ENCODE measurements at places on chromosomes 2 and 18.

GRCh38 chr2:101622210-101623030, 75.1 kb upstream of the MAP4K4 start:
- DNase-seq = no peak

- DNase-seq = no peak
Measured at GRCh38 chr2:58239243-58239925, 1.7 kb downstream of the FANCL start.

GRCh38 chr2:169221745-169222369, 140.5 kb downstream of the LRP2 start:
- DNase-seq = no peak

GRCh38 chr2:218014706-218015585, 12.2 kb upstream of the TNS1 start:
- DNase-seq = no peak

GRCh38 chr2:213122725-213123124, 28.7 kb downstream of the IKZF2 start:
- DNase-seq = no peak

- no peak for DNase-seq
Measured at GRCh38 chr2:178265851-178266250, 71.5 kb downstream of the OSBPL6 start.

GRCh38 chr2:33069894-33070651, 123.3 kb downstream of the LTBP1 start:
- peak; percentile 97 for DNase-seq

DNA sequence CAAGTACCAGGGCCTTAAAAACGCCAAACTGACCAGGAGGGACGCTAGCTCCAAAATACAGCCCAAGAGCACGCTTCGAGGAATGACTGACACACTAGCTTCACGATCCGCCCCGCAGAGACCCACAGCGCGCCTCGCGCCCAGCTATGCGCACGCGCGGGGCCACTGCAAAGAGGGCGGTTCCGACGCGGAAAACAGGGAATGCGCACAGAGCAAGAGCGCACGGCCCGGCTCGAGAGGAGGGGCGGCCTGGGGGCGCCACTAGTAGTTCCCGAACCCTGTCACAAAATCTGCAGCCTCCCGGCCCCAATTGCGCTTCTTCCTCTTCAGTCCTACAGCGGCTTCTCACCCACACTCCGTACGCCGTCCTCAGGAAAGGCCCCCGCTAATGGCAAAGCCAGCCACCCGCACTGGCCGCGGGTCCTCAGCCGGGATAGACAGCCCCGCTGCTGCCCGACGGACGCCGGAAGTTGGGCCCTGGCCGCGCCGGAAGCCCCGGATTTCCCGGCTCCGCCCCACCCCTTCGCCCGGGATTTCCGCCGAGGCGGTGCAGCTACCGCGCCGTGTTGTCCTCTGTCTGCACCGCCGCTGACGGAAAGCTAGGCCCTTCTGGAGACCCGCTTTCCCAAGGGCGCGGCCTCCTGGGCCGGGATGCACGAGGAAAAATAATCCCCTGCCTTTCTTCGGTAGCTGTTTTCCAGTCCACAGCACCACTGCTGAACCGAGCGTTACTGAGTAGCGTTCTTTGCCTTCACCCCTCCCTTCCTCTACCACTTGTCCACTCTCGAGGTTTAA, at the start of gene HDHD2:
Gene HDHD2, minus strand, starts transcription at position 472 of the 795 bp plus-strand sequence. CDS start 14,061 bp downstream, outside the sequence.
- DNase-seq = peak; percentile 13

- no peak for DNase-seq
Measured at GRCh38 chr2:79428745-79429144, 84.1 kb upstream of the CTNNA2 start.

GRCh38 chr18:12779043-12779442, 76.2 kb downstream of the PSMG2 start:
- DNase-seq = no peak

GRCh38 chr2:37893327-37893726, 31.8 kb upstream of the RMDN2 start:
- DNase-seq = no peak

DNA sequence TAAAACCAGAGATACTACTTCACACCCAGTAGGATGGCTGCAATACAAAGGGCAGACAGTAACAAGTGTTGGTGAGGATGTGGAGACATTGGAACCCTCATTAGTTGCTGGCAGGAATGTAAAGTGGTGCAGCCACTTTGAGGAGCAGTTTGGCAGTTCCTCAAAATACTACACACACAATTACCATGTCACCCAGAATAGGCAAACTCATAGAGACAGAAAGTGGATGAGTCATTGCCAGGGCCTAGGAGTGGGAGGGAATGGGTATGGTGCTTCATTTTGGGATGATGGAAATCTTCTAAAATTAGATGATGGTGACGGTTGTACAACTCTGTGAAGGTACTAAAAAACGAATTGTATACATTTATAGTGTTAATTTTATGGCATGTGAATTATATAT, 54.8 kb downstream of the ATP9B start:
- DNase-seq = no peak

GRCh38 chr2:223050188-223050587, 1.8 kb upstream of the KCNE4 start:
- DNase-seq = no peak

GRCh38 chr2:114661971-114662939, 219.8 kb downstream of the DPP10 start:
- DNase-seq = no peak

DNA sequence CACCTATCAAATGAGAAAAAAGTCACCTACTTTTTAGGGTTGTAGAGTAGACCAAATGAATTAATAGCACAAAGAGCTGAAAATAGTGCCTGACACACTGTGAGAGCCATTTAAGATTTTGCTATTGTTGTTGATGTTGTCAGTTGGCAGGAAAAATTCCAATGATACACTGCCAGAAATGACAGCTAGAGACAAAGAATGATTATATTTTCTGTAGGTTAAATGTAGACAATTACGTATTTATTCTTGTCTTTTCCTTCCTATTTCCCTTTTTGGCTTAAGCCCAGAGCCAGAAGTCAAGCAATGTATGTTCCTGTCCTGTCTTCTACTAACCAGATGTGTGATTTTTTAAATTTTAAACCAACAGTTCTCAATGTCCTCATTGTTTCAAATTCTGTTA, 17.2 kb downstream of the NRXN1 start:
- no peak for DNase-seq

- DNase-seq = no peak
Measured at GRCh38 chr2:52622266-52622665, 1145.3 kb upstream of the CHAC2 start.

GRCh38 chr2:239360421-239361310, 40.2 kb downstream of the HDAC4 start:
- DNase-seq = no peak

DNA sequence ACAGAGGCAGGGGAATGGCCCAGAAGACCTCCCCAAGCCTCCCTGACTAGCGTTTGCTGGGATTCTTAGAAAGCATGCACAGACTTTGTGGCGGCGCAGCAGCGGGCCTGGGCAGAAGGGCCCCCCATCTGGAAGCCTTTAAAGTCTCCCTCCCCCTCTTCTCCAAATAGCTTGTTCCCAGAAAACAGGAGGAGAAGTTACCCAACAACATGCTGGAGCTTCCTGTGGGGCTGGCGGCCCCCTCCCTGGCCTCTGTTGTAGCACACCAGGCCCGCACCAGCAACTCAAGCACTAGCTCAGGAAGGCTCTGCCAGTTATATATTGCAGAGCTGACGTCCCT, 334.8 kb downstream of the DYSF start:
- no peak for DNase-seq

DNA sequence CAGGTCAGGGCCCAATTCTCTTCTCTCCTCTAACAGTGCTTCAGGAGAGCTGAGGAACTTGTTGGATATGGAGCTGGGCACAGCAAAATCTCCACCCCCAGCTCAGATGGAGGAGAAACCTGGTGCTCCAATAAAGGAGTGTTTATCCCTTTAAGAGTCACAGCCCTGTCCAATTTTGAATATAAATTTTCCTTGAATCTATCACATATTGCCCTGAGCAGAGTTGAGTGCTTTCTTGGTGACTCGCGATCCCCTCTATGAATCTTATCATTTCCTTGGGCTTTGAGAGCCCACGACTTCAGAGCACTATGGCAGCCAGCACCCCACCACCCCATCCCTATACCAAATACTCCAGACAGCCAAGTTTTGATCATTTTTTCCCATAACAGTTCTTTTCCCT, 34.4 kb upstream of the SMAD7 start:
- no peak for DNase-seq

GRCh38 chr2:70828914-70829824, 6.4 kb downstream of the CD207 start:
- DNase-seq = peak; percentile 6

DNA sequence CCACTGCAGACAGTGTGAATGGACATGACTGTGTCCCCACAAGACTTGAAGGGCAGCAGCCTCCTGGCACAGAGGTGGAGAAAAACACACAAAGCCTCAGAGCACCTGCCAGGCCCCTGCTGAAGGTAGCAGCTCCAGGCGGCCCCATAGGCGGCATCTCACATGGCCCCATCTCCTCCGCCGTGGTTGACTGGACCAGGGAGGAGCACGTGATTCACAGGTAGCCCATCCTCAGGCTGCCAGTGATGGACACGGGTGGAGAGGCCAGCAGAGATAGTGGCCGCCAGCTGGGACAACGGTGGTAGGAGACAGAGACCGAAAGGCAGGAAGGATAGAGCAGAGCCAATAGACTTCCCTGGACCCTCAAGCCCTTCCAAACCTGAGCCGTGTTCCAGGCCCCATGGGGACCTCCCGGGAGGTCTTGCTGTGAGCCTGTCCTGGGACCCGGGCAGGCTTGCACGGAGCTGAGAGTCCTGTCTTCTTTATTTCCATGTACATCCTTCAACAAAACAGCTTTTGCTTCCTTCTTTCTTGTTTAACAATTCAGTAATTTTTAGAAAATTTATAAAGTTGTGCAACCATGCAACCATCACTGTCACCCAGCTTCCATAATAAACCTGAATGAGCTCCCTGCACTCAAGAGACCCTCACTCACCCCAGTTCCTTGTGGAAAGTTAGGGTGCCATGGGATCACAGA, 26.9 kb downstream of the GPR55 start:
- no peak for DNase-seq

DNA sequence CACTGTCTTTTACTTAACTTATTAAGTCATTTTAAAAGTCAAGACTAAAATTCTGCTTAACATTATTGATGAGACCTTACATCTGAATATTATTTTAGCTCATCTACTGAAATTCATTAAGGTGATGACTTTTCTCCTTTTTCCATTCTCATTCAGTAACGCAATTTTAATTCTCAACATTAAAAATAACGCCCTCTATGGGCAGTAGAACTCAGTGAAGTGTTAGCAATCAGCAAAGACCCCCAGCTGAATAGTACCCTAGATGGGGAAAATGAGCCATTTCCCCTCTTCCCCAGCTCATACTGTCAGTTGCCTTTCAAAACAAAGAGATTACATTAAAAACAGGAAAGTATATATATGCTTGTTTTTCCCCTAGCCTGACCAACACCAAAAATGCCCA, 203.3 kb downstream of the NR4A2 start:
- no peak for DNase-seq

GRCh38 chr2:27263287-27264252, 723 bp upstream of the SLC30A3 start:
- no peak for DNase-seq

- DNase-seq = no peak
Measured at GRCh38 chr18:63528863-63529492, 13.2 kb upstream of the SERPINB12 start.

DNA sequence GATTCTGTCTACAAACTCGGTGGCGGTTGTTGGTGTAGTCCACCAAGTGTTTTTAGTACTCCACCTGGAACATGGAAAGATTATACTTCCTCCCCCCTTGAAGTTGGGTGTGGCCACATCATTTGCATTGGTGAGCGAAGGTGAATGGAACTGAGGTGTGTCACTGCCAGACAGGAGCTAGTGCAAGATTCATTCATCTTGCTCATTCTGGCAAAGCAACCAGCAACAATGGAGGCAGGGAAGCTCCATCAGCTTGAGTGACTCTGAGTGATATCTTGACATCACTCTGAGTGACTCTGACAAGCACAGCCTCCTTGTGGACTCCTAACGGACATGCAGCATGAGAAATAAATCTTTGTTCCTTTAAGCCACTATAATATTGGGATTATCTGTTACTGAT, 54.7 kb upstream of the SLC1A4 start:
- no peak for DNase-seq

GRCh38 chr18:76923485-76924085, 101.2 kb downstream of the ZNF236 start:
- DNase-seq = no peak

- no peak for DNase-seq
Measured at GRCh38 chr2:143875295-143876233, 644.4 kb downstream of the ZEB2 start.

DNA sequence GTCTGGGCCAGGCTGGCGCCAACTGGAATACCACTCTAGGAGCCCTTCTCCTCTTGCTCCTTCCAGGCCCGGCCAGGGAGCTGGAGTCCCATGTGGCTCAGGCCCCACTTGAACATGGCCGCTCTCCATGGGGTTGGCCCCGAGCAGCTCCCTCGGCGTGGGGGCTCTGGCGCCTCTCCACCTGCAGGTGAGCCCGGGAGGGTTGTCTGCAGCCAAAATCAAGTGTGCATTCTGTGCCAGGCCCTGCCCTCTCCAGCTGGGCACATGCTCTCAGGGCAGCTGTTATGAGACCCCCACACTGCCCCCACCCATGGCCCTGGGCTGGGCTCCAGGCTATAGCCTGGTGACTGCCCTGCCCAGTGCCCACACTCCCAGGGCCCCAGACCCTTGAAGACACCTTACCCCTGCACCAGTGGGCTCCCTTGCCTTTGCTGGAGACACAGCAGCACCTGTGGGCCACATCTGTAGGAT, 45.8 kb upstream of the HS6ST1 start:
- DNase-seq = no peak

DNA sequence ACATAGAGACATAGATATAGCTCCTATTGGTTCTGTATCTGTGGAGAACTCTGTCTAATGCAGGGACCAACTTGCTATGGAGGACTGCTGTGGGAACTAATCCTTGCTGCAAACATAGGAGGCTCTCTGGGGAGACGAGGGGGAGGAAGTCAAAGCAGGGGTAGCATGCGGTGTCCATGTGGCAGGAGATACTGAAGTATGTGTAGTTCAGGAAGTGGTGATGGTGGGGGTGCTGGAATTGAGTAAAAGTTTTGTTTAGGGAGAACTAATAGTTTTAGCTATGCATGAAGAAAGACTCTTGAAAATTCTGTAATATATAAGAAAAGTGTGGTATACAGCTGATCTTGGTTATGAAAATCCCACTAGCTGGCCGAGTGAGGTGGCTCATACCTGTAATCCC, 62.0 kb downstream of the ANKRD44 start:
- DNase-seq = no peak
